ENCODE measurements at places on chromosomes 7 and 10. TPM values are rescaled to one million over a fixed set of nuclear protein-coding genes. Genes with fewer than 3 reads are reported as not detected.

The CACNB2 gene
- 14.6 TPM for total RNA-seq

The TAS2R4 gene
- total RNA-seq: 1.6 TPM

The TPK1 gene
- 14.1 TPM for total RNA-seq

DNA sequence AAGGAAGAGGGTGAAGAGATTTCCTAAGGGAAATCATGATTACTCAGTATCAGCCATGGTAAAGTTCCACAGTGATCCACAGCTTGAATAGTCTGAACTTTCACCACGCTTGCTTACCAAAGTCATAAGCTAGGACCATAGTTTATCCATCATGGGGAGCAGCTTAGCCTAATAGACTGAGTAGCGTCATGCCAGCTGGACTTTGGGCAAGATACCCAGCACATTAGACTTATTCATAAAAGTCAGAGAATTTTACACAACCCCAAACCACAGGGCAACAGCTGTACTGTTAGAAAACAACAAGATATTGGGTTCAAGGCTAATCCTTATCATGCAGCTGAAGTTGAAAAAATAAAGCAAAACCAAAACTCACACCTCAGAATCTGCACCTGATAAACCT, 491.0 kb downstream of the XPNPEP1 start:
- DNase-seq: no peak
- H3K4me1 ChIP-seq: peaks cover 1% of the 10 kb centered on the region
- no peak overlapping the region for H3K4me3 ChIP-seq

DNA sequence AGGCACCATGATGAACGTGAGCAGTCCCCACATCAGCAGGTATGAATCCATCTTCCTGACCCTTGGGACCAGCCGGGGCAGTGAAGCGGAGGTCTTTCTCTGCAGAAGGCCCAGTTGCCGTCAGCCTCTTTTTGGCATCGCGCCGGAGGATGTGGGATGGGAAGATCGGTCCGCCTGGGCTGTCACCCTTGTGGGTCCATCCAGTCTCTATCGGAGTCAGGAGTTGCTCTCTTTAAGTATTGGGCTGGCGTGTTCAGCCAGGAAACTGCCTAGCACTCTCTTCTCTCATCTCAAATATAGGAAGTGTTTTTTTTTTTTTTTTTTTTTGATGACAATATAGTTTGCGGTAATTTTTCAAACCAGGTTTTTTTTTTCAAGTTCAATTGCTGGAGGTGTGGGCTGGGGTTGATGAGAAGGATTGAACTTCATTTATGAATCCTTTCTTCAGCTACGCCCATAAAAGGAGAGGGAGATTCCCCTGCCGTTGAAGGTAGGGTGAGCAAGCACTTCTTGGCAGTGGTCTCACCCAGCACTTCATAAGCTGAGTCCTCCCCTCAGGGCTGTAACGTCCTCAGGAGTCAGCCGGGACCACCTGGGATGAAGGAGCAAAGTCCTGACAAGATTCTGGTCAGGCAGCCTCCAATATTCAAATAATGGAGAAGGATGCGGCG, at the start of gene IL2RA:
Gene IL2RA (minus strand): TSS at position 267 of the 671 bp plus-strand sequence. CDS start 216 bp downstream, at position 51.
- no peaks in the 10 kb centered on the region for H3K27me3 ChIP-seq
- H3K4me1 ChIP-seq: no peaks in the 10 kb centered on the region
- DNase-seq: no peak
- H3K4me3 ChIP-seq: no peak within 1 kb of the TSS

- H3K36me3 ChIP-seq: peaks cover 5% of the 10 kb centered on the region
- no peaks in the 10 kb centered on the region for H3K27me3 ChIP-seq
- no peak for DNase-seq
- H3K4me3 ChIP-seq: no peak overlapping the region
Measured at GRCh38 chr10:58393317-58393716, 8.1 kb downstream of the TFAM start.

Measured in aorta (tissue), 5 donors.